Fibroblast of skin of scalp (primary cell): ENCODE measurements at places on chromosomes 1 and 21.

- DNase-seq = no peak
Measured at GRCh38 chr1:44261962-44262361, 48.7 kb downstream of the DMAP1 start.

- no peak for DNase-seq
Measured at GRCh38 chr21:26368591-26369320, 198.2 kb upstream of the APP start.

DNA sequence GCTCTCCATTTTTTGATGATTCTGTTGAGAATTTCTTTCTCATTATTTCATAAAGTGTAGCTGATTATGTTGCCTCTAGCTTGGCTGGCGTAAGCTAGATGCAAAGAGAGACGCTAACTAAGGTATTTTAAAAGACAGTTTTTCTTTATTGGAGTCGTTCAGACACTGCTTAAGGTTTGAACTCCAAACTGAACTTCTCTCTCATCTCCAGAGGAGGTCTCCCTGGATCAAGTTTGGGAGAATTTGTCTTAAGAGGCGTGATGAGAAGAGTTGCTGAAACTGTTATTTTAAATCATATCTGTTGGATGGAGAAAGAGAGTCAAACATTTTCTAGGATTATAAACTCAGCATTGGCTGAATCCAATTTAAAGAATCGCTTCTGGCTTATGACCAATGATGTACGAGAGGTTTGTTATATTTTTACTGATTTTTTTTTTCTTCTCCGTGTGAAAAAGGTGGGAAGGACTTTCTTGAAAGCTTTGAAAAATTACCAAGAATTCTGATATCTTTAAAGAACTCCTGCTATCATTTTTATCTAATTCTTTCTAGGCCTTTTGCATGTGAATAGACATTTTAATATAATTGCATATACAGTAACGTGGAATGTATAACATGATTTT lies 34.0 kb downstream of the MAP3K7CL start:
- DNase-seq = peak; percentile 89

DNA sequence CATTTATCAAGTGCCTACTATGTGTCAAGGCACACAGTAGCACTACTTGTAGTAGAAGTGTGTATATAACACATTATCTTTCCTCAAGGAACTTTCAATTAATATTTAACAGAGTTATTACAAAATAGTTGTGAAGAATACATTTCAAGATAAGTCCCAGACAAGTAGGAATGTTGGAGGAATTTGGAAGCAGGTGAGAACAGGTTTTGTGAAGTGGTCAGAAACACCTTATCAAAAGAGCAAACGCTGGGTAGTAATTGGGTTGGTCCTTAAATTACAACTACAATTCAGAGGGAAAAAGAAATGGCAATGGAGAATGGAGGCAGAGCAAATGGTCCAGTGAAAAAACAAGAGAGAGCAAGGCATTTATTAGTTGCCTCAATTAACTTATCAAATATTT lies 218.8 kb downstream of the ADGRL2 start:
- no peak for DNase-seq

DNA sequence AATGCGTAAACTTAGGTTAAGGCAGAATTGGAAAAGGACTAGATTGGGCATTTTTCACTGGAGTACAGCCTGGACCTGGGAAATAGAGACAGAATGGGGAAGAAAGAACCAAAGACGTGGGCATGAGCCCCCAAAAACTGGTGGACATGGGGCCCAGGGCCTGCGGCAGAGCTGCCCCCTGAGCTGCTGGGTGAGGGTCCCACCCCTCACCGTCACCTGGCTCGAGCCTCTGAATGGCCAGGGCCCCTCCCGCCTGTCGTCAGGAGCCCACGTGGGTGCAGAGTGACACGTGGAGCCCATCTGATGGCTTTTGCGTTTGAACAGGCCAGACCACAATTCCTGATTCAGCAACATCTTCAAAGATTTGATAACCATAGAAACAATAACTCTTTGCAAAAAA lies 360.9 kb upstream of the VAMP3 start:
- DNase-seq = no peak

GRCh38 chr1:27856561-27857343 lies 15.6 kb upstream of the THEMIS2 start:
- DNase-seq = no peak

- DNase-seq = no peak
Measured at GRCh38 chr21:42931560-42932235, 6.3 kb upstream of the ERVH48-1 start.

- peak; percentile 97 for DNase-seq
Measured at GRCh38 chr1:58784758-58785441, 1.1 kb upstream of the JUN start.

DNA sequence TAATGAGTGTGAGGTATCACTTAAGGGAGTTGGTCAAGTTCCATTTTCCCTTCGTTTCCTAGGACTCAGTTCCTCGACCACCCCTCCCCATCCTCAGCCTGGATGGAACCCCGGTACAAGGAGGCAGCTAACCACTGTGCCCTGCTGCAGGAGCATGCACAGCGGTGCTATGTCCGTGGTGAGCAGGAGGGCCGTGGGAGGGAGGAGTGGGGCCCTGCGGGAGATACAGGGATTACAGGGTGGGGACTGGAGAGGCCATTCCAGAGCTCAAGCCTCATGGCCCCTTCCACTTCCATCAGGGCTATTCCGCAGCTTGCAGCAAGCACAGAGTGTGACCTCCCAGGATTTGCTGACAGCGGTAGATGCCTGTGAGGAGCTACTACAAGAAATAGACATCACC lies 25.8 kb downstream of the HYI start:
- no peak for DNase-seq

- peak; percentile 98 for DNase-seq
Measured at GRCh38 chr1:109792056-109792831, 28.5 kb upstream of the EPS8L3 start.

DNA sequence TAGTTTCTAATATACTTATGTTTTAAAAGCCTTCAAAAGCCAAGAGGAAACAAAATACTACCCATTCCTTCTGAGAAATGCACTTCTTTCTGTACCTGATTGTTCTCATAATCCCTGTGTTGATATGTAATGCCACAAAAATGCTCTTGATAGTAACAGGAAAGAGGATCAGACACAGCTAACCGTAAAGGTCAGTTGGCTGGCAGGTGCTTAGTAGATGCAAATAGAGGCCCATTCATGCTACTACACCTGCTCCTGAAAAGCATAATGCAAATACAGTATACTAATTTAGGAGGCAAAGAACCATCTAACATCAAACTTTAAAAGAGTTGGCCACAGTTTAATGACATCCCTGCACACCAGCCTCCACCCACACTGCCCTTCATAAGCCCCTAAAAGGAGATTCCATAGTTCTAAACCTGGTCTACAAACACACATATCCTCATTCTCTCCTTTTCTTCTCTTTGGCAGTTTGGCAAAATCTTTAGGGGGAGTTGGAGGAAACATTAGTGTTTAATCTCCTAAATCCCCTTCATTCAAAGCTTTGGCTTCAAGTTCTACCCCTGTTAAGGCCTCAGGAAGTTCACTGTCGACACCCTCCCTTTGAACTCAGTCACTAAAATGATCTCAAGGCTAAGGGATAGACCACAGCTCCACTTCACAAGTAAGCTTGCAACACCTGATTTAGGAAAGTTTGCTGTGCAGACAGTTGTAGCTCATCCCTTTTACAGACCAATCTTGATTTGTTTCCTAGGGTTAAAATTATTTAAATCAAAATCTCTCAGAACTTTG lies 2.9 kb upstream of the CD46 start:
- DNase-seq = no peak

DNA sequence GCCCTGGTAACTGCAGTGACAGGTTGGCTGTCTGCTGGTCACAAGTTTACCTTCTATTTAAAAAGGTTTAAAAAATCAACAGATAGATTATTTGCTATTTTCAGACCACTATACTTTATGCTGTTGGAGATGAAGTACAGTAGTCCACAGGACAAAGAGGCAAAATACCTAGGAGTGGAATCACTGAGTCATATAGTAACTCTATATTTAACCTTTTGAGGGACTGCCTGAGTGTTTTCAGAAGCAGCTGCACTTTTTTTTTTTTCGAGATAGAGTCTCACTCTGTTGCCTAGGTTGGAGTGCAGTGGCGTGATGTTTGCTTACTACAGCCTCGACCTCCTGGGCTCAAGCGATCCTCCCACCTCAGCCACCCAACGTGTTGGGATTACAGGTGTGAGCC lies 11.7 kb downstream of the CNIH4 start:
- DNase-seq = no peak

DNA sequence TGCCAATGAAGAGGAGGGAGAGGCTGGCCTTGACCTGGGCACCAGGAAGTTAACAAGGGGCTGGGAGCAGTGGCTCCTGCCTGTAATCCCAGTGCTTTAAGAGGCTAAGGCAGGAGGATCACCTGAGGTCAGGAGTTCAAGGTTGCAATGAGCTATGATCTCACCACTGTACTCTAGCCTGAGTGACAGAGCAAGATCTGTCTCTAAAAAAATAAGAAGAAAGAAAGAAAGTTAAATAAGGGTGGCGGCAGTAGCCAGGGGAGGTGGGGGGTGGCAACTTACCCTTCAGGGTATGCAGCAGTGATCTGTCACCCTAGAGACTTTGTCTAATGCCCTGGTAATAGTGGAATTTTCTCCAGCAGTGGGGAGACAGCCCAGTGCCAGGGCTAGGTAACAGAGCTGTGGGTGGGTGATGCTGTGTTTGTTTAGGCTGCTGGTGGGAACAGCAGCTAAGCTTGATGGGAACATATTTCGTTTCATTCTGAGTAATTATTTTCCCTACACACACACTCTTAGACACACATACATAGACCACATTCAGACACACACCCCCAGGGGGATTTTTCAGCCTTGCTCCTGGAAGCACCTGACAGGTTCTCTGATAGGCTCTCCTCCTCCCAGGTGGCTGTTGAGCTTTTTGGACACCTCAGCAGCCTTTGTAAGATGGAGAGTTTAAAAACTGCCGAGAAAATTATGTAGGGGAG lies 11.3 kb upstream of the SYT6 start:
- DNase-seq = no peak

GRCh38 chr1:152942161-152942560 lies 4.8 kb upstream of the SPRR5 start:
- DNase-seq = no peak

DNA sequence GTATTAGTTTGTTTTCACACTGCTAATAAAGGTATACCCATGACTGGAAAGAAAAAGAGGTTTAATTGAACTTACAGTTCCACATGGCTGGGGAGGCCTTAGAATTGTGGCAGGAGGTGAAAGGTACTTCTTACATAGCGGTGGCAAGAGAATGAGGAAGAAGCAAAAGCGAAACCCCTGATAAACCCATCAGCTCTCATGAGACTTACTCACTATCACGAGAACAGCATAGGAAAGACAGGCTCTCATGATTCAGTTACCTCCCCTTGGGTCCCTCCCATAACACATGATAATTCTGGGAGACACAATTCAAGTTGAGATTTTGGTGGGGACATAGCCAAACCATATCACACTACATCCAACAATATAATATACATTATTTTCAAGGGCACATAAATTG lies 145.7 kb upstream of the BARHL2 start:
- DNase-seq = no peak

GRCh38 chr1:159005676-159006075 lies 4.0 kb upstream of the IFI16 start:
- no peak for DNase-seq

GRCh38 chr1:11541236-11541635 lies 62.3 kb downstream of the DISP3 start:
- DNase-seq = no peak

DNA sequence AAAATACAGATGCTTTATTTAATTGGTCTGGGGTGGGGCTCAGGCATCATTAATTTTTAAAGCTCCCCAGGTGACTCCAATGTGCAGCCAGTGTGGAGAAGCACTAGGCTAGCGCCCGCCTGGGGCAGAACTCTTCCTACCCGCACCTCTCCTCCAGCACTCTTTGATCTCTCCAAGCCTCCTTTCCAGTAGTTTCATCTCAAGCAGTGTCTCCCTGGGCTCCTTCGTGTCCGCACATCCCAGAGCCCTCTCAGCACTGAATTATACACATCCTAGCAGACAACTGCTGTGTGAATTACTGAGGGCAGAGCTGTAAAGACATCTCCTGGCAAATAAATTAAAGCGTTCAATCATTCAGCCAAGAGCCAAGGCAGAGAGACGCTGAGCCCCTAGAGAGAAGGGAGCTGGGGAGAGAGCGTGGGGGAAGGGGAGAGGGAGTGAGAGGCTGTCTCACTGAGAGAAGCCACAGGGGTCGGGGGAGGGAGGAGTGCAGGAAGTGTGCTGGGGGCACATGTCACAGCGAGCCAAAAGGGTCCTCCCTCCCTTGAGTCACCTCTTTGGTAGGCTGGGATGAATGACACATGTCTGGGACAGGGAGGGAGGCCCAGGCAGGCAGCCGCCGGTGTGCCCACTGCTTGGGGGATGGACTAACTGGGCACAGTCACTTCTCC lies 21.0 kb upstream of the PARP1 start:
- peak; percentile 58 for DNase-seq

DNA sequence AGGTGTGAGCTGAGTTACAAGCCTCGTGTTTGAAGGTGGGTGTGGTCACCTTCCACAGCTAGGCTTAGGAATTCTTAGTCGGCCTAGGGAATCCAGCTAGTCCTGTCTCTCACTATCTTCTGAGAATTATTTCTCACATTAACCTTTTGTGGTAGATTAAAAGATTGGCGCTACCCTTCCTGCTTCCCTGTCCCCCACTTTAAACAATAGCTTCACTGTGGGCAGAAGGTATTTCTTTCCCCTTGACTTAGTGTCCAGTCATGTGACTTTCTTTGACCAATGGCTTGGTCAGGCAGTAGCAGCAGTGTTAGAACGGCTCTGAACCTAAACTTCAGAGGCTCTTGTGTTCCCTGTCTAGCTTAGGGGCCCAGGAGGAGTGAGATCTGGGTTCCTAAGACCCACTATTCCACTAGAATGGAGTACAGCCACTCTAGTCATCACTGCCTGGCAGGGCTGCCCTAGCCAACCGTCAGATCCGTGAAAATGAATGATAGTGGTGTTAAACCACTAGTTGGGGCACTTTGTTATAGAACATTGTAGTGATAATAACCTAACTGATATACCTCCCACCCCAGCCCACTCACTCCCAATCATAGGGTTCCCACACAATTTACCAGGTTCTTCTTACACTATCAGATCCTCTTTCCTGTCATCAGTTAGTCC lies 13.9 kb upstream of the C1orf141 start:
- DNase-seq = no peak

- DNase-seq = no peak
Measured at GRCh38 chr21:40421121-40421520, 425.8 kb downstream of the DSCAM start.

DNA sequence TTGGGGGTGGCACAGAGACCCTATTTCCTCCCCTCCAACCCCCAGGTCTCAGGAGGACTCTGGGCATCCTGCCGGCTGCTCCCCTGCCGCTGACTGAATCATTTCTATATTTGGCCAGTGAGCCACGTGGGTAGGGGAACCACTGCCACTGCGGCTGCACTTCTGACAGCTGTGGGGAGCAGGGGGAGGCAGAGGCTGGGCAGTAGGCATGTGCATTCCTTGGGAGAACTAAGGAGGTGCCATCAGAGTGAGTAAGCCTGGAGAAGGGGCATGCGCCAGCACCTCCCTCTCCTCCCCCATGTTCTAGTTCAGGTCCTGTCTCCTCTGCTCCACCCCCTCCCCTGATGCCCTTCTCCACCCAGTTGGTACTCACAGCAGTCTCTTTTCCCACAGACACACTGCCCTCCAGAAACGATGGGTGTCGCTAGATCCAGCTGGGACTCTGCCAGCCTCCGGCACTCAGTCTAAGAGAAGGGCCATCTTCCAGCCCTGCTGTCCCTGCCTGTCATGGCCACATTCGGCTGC lies 12.0 kb downstream of the PPFIA4 start:
- peak; percentile 87 for DNase-seq

- no peak for DNase-seq
Measured at GRCh38 chr1:236284291-236284721, 2.5 kb upstream of the ERO1B start.
